ENCODE measurements at places on chromosomes 1 and 21.

- no peak for DNase-seq
These were observed 171.3 kb downstream of the HHAT start for GRCh38 chr1:210499956-210500355.

DNA sequence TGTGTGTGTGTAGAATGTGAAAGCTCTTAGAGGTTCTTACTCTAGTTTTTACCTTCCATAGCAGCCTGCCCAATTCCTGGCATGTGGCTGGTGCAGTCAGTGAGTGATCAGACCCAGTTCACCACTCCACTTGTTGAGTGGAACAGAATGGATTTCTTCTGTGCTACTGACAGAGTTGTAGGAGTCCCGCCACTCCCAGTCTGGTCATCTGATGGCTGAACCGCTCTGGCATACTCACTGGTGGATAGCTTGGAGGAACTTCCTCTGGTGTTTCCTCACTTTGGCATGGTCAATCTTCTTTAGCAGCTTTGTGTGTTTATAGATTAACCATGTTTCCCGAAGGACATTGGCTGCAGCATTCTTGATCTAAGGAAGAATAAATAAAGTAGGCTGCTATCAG lies 106.7 kb upstream of the ADAR start:
- no peak for DNase-seq

DNA sequence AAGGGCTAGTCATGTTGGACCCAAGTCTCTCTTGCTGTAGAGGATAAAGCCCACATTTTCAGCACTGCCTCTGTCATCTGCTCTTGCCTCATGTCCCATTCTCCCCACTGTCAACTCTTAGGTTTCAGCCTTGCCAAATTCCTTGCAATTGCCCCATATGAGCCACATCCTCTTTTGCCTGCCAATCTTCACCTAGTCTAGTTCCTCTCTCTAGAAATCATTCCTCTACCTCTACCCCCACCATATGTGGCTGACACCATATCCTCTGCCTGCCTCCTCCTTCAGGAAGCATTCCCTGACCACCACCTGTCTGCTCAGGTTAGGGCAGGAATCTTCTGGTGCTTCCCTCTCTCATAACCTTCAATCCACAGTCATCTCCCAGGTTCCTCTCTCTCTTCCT lies 38.2 kb downstream of the SLC9A1 start:
- DNase-seq = no peak

GRCh38 chr1:50977575-50978143 lies 7.6 kb downstream of the CDKN2C start:
- no peak for DNase-seq

GRCh38 chr1:22955146-22955545 lies 17.5 kb downstream of the LACTBL1 start:
- no peak for DNase-seq

- DNase-seq = no peak
These were observed 234.6 kb upstream of the KAZN start for GRCh38 chr1:14363707-14364413.

DNA sequence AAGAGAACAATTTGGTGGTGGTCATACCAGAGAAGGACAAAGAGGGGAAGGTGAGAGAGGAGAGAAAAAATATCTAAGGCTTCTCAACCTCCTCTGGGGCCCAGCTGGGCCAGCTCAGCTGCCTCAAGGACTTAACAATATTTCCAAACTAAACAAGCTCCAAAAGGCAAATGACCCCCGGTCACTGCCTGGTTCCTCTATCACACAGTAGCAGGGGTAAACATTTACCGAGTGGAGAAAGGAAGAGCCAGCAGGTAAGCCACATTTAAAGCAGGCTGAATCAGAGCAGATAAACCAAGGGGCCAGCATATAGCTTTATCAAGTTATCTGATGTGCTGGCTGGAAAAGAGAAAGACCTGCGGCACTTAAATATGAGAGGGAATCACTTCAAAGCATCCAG lies 102.1 kb downstream of the KCND3 start:
- DNase-seq = no peak

DNA sequence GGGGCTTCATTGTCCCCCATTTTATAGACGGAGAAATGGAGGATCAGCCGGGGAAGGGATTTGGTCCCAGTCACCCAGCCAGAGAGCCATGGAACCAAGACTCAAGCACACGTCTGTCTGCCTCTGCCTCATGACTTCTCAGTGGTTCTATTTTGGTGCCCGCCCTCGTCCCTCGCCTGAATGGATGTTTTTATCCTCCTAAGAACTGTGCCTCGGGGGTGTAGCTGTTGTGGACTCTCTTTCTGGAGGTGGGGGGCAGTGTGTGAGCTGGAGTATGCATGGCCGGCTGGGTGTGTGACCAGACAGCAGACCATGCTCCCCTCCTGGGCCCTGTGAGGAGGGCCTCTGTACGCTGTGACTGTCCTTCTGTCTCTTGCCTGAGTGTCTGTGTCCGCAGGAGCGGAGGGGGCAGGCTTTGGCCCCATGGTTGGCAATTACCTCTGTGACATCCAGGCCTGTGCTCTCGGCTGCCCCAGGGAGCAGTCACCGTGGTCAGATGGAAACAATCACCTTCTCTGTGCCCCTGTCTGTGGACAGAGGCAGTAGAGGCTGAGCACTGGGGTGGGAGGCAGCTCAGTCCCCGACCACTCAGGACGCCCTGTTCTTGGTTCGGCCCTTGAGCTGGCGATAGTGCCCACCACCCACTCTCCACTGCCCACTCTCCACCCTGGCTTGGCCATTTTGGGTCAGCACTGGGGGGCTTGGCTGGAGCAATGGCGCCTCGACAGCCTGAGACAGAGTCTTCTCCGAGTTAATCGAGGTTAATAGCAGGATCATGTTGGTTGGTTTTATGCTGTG lies 20.4 kb downstream of the WNT4 start:
- DNase-seq = no peak

DNA sequence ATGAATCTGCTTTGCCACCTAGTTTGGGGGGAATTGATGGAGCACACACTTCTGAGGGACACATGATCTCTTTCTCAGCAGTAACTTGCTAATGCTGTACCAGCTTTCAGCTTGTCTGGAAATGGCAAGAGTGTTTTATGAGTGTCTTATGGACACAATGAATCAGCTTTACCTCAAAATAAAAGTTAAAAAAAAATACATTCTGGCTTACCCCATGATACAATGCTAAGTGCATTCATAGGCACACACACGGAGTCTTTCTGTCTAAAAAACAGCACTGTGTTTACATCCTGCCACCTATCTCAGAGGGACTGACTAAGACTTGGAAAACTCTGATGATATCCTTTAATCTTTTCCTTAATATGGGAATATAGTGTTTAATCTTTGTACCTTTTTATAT lies 455.5 kb upstream of the ADAMTS5 start:
- no peak for DNase-seq

Data from SHP77 treated with DMSO at 0.1 percent for 48 hours (cell line).